ENCODE measurements at places on chromosomes 13 and 19. TPM values are rescaled to one million over a fixed set of nuclear protein-coding genes. Genes with fewer than 3 reads are reported as not detected.

The ZNF850 gene
- 0.36 TPM for total RNA-seq

The HS6ST3 gene
- total RNA-seq, result not detected

The CELF5 gene
- total RNA-seq, result 0.75 TPM

The SPACA4 gene
- total RNA-seq, result not detected

The ZNF729 gene
- total RNA-seq, result not detected

The PRKCG gene
- total RNA-seq, result 6.6 TPM

The TNFAIP8L1 gene
- 4.8 TPM for total RNA-seq

The ZNF146 gene
- 126 TPM for total RNA-seq

The MED26 gene
- 5.1 TPM for total RNA-seq

The SMIM44 gene
- total RNA-seq, result not detected

The C19orf73 gene
- total RNA-seq, result 2.1 TPM

The TMEM150B gene
- total RNA-seq, result not detected

The CYP2A7 gene
- not detected for total RNA-seq

The OR10H1 gene
- total RNA-seq, result not detected

The ZNF837 gene
- 1.5 TPM for total RNA-seq

The MEF2B gene
- total RNA-seq, result 0.74 TPM

The ZNF418 gene
- total RNA-seq, result 1.7 TPM

The RCBTB2 gene
- total RNA-seq, result 0.95 TPM

The MYO1F gene
- total RNA-seq, result 0.28 TPM

The TGFBR3L gene
- total RNA-seq, result 1.7 TPM

The CGB1 gene
- not detected for total RNA-seq

All from A549 treated with DMSO at 1 μM for 4 hours (cell line).